ENCODE measurements at places on chromosomes 4 and X.

- no peak for DNase-seq
Observed at GRCh38 chr4:72971572-72971971, 97.9 kb downstream of the COX18 start.

GRCh38 chr4:23476515-23477090 lies 413.2 kb downstream of the PPARGC1A start:
- DNase-seq: no peak

DNA sequence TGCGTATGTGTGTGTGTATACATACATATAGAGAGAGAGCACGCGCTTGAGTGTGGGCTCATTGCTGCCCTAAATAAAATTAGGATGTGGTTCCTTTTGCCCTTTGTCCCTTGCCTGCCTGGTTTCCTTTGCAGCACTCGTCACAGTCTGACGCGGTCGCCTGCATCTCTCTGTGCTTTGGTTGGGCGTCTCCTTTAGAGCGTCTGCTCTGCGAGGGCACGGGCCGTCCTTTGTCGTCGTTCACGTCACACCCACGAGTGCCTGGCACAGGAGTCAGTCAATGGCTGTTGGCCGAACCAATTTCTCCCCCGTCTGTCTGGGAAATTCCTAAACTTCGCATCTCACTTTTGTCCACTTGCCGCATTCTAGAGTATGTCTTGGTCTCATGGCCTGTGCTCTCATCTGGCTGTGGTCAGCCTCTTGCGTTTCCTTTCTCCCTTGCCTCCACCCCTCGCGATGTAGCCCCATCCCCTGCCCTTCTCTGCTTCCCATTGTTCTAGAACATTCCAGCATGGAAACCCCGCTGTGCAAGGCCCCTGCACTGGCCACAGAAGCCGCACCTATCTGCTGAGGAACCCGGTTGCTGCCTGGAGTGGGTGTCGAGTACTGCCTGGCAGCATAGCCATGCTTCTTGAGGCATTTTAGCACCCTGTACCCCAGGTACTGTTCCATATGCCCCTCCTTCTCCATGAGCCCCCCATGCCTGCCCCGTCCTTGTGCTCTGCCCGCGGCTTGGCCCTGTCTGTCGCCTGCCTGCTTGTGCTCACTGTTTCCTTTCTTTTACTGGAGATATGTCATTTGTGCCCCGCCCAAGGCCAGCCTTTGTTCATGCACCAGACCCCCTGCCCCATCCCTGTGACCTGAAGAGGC lies 8.0 kb downstream of the MAEA start:
- DNase-seq: no peak

DNA sequence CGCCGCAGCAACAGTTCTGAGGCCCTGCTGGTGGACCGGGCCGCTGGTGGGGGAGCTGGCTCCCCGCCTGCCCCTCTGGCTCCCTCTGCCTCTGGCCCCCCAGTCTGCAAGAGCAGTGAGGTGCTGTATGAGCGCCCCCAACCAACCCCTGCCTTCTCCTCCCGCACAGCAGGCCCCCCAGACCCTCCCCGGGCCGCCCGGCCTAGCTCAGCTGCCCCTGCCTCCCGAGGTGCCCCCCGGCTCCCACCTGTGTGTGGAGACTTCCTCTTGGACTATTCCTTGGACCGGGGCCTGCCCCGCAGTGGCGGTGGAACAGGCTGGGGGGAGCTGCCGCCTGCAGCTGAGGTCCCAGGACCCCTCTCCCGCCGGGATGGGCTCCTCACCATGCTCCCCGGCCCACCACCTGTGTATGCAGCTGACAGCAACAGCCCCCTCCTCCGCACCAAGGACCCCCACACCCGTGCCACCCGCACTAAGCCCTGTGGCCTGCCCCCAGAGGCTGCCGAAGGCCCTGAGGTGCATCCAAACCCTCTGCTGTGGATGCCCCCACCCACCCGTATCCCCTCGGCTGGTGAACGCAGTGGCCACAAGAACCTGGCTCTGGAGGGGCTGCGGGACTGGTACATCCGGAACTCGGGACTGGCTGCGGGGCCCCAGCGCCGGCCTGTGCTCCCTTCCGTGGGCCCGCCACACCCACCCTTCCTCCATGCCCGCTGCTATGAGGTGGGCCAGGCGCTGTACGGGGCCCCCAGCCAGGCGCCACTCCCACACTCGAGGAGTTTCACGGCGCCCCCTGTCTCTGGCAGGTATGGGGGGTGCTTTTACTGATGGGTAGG lies 6.3 kb downstream of the PRAF2 start:
- DNase-seq: no peak

DNA sequence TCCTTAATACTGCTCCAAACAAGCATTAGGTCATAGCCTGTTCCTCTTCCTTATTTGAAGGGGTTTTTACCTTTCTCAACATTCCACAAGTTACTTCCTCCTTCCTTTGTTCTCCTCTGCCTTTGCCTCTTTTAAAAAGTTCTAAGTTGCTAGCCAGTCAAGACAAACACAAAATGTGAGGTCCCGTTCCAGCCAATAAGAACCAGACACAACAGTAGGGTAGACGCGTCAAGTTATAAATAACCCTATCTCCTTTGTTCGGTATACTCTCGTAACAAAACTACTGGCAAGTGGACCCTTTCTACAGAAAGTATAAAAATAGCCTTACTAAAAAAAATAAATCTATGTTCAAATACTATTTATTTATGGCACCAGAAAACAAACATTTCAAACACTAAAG lies 6.3 kb upstream of the ACE2 start:
- no peak for DNase-seq

DNA sequence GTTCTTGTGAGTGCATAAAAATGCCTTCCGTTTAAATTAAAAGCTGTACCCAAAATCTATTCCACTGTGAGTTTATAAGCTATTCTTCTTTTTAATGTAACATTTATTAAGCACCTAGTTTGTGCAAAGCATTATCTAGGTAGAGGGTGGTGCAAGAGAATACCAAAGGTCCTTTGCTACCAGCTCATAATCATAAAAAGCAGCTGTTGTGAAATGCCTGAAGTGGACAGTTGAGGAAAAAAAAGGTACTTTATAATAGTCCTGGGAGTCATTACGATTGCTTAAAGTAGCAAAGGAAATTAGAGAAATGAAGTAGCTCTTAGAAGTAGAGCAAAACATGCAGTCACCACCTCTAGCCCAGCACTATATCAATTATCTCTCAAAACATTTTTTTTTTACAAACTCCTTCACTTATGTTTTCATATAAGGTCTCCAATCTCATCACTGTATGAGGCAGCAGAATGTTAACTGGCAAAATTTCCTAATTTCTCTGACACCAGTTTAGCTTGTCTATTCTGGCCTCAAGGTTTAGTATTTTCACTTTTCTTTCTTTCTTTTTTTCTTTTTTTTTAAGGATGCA lies 2.1 kb downstream of the MBNL3 start:
- no peak for DNase-seq

GRCh38 chrX:1358793-1359476 lies 22.4 kb downstream of the IL3RA start:
- DNase-seq: no peak

- DNase-seq: peak; percentile 11
Observed at GRCh38 chr4:150181536-150181935, 103.3 kb downstream of the DCLK2 start.

DNA sequence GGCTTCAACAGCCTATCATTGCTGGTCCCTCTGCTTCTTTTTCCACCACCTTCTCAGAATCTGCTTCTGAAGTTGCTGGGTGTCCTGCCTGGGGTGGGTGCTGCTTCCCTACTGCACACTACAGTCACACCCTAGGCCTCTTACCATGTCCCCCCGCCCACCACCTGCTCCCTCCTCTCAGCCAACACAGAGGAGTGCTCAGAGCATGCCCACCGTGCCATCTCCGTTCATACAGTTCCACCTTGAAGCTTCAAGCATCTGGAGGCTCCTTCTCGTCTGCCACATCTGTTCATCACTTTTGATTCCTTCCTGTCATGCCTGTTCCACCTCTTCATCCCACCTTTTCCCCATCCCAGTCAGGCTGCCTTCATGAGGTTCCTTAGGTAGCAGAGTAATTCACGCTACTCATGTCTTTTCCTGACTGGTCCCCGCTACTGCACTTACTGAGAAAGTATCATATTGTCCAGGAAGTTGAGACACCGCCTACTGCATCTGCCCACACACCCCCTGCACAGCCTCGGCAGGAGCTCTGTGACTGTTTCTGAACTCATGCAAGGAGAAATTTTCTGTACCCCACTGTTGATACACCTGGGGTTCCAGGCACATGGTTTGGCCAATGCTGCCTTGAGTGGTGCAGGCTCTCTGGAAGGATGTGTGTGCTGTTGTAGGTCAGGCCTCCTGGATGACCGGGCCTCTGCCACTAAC lies 39.5 kb downstream of the HADH start:
- no peak for DNase-seq
